Activated T-helper 9 cell treated with anti-CD3 and anti-CD28 coated beads, Interleukin-2, amount 50 U/mL, for 16 hours (primary cell): ENCODE measurements at places on chromosomes 7 and 10.

DNA sequence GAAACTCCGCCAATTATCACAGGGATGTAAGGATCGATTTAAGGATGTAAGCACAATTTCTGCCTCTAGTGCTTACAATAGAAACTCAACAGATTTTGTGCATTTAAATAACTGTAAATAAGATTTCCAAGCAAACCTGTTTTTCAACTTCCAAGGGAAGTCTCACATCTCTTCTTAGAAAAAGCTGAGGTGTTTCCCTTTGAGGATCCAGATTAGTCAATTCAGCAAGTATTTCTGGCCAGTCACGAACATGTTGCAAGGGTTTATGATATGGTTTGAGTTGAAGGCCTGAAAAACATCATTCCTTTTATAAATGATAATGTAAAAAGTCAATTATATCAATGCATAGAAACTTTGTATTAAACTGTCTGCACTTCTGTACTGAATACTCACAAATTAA lies 23.9 kb downstream of the KRIT1 start:
- no peak for DNase-seq

GRCh38 chr7:95526128-95526738 lies 40.5 kb downstream of the ASB4 start:
- DNase-seq: no peak

- DNase-seq: no peak
Observed at GRCh38 chr10:111246814-111247452, 170.1 kb downstream of the ADRA2A start.

DNA sequence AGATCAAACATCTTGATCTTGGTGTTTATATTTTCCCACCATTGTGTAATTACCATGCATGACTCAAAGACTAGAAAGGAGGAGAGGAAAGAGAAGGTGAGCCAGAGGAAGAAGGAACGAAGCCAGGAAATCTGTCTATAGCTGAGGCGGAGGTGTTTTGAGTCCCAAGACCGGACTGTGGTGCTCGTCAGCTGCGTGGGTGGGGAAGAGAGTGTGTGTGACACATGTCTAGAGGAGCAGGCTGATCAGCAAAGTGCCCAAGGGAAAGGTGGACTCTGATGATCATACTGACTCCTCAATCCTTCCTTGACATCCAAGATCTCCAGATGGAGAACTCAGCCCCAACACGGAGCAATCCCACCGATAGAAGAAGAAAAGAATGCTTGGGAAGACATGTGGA lies 189.5 kb upstream of the MINDY3 start:
- no peak for DNase-seq

GRCh38 chr10:110368556-110368955 lies 63.8 kb upstream of the SMNDC1 start:
- DNase-seq: no peak

DNA sequence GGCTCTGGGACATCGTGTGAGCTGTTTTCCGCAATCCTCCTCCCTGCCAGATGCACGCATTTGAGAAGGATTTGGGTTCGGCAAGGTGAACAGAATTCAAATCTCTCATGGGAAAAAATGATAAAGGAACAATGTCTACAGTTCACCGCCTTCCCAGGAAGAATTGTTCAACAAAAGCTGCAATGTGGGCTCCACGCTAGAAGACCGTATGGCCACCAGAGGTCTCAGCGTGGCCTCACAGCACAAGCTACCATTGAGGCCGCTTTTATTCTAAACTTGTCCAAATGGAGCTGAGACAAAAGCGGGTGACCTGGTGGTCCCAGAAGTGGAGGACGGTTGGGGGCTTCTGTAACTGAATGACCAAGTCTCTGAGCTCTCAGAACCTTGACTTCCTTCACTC lies 733.1 kb downstream of the PARD3 start:
- DNase-seq: no peak

- DNase-seq: no peak
Observed at GRCh38 chr10:119947300-119947699, 54.8 kb downstream of the SEC23IP start.

DNA sequence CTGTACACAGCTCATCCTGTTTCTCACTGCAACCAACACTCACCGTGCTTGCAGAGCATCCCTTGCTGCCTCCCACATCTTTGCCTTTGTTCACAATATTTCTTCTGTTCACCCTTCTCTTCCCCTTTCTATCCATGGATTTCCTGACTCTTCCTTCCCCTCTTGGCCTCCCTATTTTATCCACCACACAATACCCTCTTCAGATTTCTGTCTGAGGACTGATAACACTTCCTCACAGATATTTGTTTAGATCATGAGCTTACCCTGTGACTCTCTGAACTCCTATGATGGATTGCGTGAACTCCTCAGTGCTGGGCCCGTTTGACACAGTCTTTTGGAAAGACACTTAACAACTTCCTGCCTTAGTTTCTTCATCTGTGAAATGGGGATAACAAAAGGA lies 62.8 kb upstream of the GPR158 start:
- no peak for DNase-seq

DNA sequence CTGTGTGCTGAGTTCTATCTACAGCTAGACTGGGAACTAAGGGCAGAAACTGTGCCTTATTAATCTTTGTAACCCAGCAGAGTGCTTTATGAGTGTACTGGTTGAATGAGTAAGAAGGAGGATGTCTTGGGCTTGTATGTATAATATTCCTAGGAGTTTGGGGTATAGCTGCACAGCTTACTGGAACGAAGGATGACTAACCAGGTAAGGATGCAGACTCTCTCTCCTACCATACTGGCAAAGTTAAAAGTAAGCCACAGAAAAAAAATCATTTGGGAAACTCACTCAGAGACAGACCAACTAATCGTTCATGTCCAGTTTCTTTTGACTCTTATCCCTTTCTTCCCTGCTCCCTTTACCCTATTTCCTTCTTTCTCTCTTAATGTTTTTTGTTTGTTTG lies 1.4 kb upstream of the DHTKD1 start:
- DNase-seq: no peak

DNA sequence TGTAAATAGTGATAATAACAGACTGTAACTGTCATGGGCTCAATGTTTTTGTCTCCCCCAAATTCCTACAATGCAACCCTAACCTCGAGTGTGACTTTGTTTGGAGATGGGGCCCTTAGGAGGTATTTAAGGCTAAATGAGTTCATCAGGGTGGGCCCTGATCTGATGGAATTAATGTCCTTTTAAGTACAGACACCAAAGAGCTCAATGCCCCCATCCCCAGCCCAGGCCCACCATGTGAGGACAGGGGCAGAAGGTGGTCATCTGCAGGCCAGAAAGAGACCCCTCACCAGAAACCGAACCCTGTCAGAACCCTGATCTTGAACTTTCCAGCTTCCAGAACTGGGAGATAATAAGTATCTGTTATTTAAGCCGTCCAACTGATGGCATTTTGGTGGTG lies 83.2 kb downstream of the PIP4K2A start:
- DNase-seq: no peak

- DNase-seq: no peak
Observed at GRCh38 chr10:30192846-30193608, 133.6 kb upstream of the JCAD start.

DNA sequence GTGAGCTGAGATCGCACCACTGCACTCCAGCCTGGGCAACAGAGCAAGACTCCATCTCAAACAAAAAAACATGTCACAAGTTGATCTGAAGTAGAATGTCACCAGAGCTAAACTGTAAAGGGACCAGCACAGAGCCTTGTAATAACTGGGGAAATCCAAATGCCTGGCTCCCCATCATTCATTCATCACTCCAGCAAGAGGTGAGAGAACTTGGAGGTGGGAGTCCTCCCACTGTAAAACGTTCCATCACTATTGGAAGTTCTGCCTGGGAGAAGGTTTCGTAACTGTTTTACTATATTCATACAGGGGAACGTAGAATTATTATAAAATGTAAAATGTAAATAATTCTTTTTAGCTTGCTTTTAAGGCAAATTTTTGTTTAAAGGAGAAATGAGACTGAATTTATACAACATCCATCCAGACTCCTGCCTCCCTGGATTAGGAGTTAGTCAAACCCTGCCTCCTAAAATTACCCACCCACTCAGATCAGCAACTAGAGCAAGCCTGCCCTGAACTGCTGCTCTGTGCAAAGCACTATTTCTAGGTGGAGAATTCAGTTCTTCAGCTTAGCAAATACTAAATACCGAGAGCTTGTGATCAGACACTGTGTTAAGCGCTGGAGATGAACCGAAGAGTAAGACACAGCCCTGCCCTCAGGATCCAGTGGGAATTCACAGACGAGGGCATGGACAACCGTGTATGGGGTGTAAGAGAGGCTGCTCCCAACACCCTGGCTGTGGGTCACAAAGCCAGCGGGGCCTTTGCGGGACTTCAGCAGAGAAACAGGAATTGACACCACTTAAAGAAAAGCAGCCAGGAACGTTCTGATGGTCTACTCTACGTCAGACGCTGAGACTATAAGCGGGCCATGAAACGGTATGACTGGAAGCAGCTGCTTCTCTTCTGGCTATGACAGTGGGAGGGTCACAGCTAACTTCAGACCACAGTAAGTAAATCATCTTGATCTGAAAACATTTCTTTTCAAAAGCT lies 208.3 kb downstream of the ZMYND11 start:
- DNase-seq: no peak

- DNase-seq: no peak
Observed at GRCh38 chr7:9120331-9120730, 686.9 kb downstream of the NXPH1 start.

GRCh38 chr7:138363721-138364120 lies 96.3 kb upstream of the TRIM24 start:
- no peak for DNase-seq

- DNase-seq: no peak
Observed at GRCh38 chr10:18409599-18410397, 241.6 kb downstream of the NSUN6 start.
